ENCODE measurements at places on chromosomes 3 and 15. TPM values are rescaled to one million over a fixed set of nuclear protein-coding genes. Genes with fewer than 3 reads are reported as not detected.

Gene LEKR1
- total RNA-seq = 0.24 TPM

Gene DPPA2
- not detected for total RNA-seq

Gene ITIH1
- total RNA-seq = not detected

Gene CADPS
- total RNA-seq = 1.9 TPM

Gene GOLGA6L10
- not detected for total RNA-seq

Gene PRRT3
- total RNA-seq = 3.6 TPM

Gene CELSR3
- total RNA-seq = 5.0 TPM

Gene GABRA5
- total RNA-seq = 0.26 TPM

Gene NOP10
- 275 TPM for total RNA-seq

Gene GOLGA6D
- not detected for total RNA-seq

Gene WNT7A
- total RNA-seq = not detected

Gene PARP15
- under 0.01 TPM for total RNA-seq

Gene NANOGP8
- total RNA-seq = not detected

Gene TM6SF1
- 7.5 TPM for total RNA-seq

Gene GOLGA8S
- total RNA-seq = not detected

Gene CIP2A
- total RNA-seq = 6.7 TPM

Gene WDR72
- total RNA-seq = not detected

Gene MRPL46
- total RNA-seq = 24.7 TPM

Gene PPP2R3A
- total RNA-seq = 8.5 TPM

Gene UPK1B
- total RNA-seq = not detected

Gene UTS2B
- 0.65 TPM for total RNA-seq

Gene SLC7A14
- under 0.01 TPM for total RNA-seq

Gene REC114
- total RNA-seq = not detected

Gene TUSC7
- not detected for total RNA-seq
